Stimulated activated CD4-positive, alpha-beta T cell treated with anti-CD3 and anti-CD28 coated beads, Interleukin-1b, Interleukin-23, amount 100 ng/mL, for 24 hours (primary cell): ENCODE measurements at places on chromosomes 11 and 22.

GRCh38 chr11:133224271-133224670 lies 308.0 kb downstream of the OPCML start:
- DNase-seq = no peak

DNA sequence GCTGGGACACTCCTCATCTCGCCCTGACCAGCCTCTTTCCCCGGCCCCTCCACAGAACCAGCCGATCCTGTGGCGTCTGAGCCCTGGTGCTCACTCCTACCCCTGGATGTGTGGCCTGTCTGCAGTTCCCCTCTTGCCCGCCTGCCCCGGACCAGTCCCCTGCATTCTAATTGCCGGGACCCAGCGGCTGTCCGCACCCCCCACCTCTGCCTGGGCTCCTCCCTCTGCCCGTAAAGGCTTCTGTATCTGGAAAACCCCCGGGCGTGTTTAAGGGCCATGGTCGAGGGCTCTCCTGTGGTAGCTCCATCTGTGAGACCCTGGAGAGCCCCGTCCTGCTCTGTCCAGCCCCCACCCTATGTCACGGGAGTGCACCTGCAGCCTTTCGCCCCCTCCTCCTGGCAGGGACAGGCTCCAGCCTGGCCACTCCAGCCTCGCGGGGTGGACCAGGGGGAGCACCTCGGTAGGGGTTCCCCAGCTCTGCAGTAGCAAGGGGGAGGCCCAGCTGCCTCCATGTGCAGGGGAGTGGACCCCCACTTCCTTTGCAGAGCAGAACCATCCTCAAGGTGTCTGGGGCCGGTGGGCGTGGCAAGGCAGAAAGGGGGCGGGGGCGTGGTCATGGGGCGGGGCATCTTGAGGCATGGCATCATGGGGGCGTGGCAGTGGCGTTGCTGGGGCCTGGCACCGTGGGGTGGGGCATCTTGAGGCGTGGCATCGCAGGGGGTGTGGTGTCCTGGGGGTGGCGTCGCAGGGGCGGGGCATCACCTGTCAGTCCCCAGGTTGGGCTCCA lies 430.4 kb downstream of the TBC1D22A start:
- no peak for DNase-seq

DNA sequence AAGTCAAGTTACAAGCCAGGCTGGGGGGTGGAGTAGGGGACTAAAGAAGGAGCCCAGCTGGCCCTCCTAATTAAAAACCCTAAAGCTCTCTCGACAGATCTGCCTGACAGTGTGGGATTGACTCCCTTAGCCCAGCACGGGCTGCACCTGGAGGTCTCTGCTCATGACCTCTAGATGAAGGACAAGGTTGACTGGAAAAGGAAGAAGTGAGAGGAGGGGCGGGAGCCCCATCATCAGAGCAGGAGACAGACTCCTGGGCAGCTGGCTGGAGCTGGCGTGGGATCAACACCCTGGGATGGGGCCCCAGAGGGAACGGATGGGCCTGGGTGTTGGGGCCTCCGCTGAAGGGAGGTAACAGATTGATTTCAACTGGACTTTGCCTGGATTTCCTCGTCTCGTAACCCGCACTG lies 46.1 kb downstream of the RPUSD4 start:
- DNase-seq = no peak

DNA sequence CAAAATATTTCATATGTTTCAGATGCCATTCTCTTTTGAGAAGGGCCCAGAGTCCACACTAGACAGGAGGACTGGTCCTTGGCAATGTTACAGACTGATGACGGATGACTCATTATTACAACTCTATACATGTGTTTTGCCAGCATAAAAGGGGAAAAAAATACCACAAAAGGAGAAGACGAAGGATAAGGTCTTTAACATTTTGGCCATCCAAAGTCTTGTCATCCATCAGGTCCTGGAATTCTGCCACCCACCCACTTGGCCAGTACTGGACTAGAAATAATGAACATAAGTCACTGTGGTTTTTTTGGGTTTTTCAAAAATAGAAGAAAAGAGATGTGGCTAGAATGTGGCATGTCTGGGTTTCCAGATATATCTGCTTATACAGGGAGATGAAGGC lies 57.7 kb upstream of the BDNF start:
- DNase-seq = no peak

- no peak for DNase-seq
Measured at GRCh38 chr11:89736566-89736965, 26.5 kb downstream of the TRIM77 start.

DNA sequence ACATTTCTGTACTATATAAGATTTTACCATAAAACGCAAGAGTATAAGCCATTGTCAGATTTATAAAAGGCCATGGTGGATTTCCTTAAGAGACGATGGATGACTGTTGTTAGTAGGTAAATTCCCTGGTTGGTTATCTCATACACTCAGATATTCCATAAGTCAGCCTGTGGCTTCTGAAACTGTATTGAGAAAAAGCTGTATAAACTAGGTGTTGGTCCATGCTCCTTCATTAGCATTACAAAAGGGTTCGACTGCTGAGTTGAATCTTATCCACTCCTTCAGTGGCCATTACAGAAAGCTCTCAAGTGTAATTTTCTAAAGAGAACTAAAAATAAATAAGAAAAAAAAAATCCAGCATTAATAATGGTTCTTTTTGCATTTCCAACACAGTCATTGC lies 5.3 kb downstream of the GRAP2 start:
- no peak for DNase-seq

- no peak for DNase-seq
Measured at GRCh38 chr11:95599959-95600586, 189.5 kb downstream of the FAM76B start.

DNA sequence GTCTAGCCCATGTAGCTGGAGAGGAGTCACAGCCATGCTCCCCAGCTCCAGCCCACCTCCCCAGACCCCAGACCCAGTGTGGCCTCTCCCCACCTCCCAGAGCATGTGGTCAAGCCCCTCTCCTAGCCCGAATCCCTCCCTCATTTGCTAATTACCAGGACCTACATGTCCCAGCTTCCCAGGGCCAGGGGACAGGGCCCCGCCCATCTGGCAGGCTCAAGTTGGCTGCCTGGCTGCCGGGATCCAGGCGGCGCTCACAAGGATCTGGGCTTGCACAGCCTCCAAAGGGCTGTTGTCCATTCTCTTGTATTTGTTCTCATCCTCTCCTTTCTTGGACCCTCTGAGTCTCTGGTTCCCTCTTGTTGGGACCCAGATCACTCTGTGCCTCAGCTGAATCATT lies 4.6 kb upstream of the MIF start:
- no peak for DNase-seq

- DNase-seq = no peak
Measured at GRCh38 chr22:24731761-24732160, 42.8 kb downstream of the PIWIL3 start.

GRCh38 chr22:32751065-32751767 lies 50.3 kb upstream of the TIMP3 start:
- no peak for DNase-seq

GRCh38 chr11:71202966-71203365 lies 49.4 kb downstream of the SHANK2 start:
- DNase-seq = no peak

- DNase-seq = no peak
Measured at GRCh38 chr11:46876471-46876870, 30.4 kb upstream of the CKAP5 start.

DNA sequence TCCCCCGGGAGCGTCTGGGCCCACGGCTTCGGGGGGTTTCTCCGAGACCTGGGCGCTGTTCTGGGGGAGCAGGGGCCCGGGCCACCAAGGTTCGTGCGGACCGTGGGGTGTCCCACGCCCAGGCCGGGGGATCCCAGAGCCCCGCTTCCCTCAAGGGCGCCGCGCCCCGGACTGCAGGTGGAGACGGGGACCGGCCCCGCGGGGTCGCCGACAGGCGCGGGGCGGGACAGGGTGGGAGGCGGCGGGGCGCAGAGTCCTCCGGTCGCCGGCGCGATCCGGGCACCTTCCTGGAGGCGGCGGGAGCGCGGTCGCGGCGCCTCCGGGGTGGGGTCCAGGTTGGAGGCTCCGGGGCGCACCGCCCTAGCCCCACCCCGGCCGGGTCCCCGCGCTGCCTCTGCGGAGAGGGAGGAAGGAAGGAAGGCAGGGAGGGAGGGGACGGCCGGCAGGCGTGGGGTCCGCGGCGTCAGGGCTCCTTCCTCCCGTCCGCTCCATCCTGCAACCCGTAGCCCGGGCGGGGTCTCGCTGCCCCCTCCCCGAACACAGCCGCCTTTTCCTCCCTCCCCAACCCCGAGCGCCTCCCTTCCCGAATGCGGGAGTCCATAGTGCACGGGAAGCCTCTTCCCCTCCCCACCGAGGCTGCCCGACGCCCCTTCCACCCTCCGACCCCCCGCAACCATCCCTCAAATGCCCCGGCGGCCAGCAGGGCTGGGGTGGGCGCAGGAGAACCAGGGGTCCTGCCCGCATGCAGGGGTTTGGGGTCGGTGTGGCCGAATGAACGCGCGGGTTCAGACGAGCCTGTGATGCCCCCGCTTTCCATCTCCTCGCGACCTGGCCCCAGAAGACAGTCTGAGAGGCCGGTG lies 4.3 kb upstream of the ZBED4 start:
- DNase-seq = no peak

GRCh38 chr11:88098289-88098688 lies 77.0 kb downstream of the RAB38 start:
- DNase-seq = no peak

GRCh38 chr22:45777046-45777851 lies 105.6 kb downstream of the ATXN10 start:
- DNase-seq = no peak

DNA sequence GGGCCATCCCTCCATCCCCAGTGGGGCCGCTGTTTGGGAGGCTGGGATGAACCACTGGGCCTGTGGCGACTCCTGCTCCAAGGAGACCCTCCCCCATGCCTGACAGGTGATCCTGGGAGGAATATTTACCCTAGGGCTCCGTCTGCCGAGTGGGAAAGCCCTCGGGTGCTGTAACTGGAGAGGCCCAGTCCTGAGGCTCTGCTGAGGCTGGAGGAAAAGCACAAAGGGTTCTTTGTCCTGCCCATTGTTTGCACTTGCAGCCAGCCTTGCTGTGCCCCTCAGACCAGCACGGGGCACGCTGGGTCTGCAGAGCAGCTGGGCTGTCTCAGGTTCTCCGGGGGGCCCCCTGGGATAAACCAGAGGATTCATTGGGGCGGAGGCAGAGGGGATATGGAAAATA lies 321.1 kb downstream of the MN1 start:
- no peak for DNase-seq

DNA sequence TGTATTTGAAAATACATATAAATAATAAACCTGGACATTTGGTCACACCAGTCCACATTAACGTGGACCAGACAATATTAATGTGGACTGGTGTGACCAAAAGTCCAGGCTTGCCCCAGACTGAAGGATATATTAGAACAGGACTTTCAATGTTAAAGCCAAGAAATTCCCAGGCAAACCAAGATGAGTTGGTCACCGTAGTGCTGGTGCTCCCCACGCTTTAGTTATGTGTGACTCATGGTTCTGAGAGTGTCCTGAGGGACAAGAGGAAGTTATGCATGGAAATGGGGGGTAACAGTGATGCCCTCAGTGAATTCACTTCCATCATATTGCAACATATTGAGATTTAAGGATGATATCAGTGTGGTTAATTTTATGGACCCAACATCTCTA lies 31.4 kb downstream of the POU2AF1 start:
- DNase-seq = no peak

DNA sequence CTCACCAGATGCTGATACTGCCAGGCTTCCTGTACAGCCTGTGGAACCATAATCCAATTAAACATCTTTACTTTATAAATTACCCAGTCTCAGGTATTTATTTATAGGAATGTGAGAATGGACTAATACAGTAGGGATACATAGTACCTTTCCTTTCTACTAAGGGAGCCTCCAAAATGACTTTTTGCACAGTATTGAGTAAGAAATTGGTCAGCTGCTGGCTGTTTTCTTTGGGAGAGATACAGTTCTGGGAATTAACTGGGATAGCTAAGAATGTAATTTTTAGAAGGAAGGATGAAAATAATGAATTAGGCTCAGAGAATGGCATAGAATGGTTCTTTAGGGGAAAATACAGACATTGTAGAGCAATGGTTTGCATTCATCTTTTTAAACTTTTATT lies 426.0 kb upstream of the DDI1 start:
- DNase-seq = no peak

GRCh38 chr22:35995772-35996171 lies 32.9 kb downstream of the RBFOX2 start:
- no peak for DNase-seq

GRCh38 chr11:85809191-85809590 lies 1.8 kb downstream of the SYTL2 start:
- no peak for DNase-seq

- no peak for DNase-seq
Measured at GRCh38 chr11:78268591-78269410, 80.1 kb downstream of the USP35 start.

DNA sequence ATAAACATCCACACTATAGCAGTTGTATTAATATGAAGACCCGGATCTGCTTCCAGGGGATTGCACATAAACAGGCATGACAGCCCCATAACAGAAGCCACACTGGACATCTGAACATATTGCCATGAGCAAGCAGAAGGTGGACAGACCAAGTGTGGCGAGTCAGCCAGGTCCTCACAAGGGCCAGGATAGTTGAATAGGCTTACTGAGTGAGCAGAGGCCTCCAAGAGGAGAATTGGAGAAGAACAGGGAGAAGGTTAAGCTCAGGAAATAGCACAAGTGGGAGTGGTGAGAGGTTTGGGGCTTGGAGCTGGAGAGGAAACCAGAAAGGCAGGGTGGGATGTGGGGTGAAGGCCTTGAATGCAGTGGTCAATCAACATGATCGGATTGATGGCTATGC lies 10.8 kb downstream of the SLC35C1 start:
- DNase-seq = no peak

- DNase-seq = no peak
Measured at GRCh38 chr11:59267196-59267595, 54.5 kb upstream of the MPEG1 start.

DNA sequence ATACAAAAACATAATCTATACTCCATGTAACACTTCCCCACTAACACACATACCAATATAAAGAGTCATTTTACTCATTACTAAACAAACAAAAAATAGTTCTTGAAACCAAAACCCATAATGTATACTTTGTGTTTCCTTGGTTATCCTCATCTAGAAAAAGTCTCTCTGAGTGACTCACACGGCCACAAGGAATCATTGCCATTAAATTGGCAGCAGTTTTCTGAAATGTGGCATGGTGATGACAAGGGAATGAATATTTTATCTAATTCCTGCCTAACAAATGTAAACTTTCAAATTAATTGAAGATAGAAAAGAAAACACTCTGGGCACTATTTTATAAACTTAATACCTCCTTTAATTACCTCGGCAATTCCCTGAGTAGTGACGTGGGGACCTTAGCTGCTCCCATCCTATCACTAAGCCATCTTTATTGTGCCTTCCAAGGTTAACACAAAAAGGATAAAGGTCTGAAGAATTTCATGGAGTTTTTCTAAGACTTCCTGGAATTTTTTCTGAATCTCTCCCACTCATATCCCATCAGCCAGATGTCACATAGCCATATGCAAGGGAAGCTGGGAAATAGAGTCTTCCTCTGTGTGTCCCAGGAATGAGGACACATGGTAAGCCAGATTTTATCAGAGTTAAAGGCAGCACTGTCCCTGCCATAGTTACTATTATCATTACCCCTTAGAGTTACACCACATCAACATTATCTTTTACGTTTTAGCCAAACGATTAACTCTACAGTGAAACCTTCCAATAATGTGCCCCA lies 857.2 kb upstream of the TENM4 start:
- no peak for DNase-seq
